ENCODE measurements at places on chromosomes 11 and 22.

DNA sequence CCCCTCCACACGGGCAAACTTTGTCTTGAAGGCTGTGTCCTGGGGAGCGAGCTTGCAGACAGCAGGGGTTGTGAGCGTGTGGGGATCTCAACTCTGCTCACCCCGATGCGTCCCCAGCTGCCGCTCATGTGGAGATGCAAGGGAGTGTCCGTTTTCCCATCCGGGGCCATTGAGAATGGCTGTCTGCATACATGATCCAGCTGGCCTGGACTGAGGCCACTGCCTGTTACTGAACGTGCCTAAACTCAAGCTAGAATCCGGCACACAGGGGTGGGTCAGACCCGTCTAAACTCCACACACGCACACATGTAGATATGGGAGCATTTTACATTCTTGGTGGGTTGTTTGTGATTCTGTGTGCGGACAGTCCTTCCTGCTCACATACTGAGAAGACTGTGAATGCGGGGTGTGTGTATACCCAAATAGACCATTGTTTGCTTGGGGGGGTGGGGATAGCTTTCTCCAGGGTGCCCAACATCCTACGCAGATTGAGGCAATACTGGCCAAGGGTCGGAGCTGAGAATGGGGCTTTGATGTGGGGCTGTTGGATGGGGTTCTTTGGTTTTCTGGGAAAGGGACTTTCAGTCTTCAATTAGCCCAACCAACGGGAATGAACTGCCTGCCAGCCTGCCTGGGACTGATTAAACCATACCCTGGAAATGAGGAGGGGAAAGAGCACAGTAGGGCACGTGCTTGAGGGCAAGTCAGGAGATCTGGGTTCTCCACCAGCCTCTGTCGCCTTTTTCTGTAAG is 60.4 kb downstream of the ST3GAL4 start:
- no peak for DNase-seq

DNA sequence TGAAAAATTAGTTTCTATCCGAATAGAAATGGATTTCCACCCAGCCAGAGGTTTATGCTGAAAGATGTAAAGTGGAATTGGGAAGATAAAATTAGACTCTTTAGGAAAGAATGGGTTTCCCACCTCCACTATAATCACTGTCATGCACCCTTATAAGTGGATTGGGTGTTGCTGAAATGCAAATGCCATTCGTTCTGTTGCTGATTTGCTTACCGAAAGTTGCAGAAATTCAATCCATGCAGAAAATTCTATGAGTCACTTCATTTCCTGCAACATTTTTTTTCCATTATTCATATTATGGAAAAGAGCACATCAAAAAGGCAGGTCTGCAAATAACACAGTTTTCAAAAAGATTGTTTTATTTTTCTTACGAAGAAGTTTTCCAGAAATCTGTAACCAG is 65.6 kb downstream of the LDLRAD3 start:
- DNase-seq = no peak

DNA sequence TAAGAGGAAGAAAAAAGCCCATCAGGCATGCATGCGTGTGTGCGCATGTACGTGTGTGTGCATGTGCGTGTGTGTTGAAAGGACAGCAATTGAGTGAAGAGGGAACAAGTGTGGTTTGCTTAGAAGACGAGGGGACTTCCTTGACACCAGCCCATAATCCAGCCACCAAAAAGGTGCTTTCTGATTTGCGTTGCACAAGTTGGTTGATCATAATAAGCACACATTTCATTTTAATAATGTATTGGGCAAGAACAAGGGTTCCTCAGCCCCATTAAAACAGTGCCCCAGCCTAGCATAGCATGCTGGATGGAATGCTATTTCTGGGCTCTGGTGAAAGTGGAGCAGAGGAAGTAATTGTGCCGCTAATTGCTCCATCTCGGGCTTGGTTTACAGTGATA is 493.2 kb downstream of the MIAT start:
- DNase-seq = no peak

DNA sequence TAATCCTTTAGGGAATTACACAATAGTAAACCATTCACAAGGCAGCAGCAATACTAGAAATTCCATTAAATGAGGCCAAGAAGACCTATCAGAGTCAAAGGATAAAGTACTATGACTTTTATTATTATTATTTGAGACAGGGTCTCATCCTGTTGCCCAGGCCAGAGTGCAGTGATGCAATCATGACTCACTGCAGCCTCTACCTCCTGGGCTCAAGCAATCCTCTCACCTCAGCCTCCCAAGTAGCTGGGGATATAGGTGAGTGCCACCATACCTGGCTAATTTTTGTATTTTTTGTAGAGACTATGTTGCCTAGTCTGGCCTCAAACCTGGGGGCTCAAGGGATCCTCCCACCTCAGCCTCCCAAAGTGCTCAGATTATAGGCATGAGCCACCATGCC is 51.8 kb downstream of the TTC28 start:
- no peak for DNase-seq
